ENCODE measurements at places on chromosomes 12 and 14.
A peak's percentile ranks its signal among the peaks of the same experiment; 100 is the strongest.

DNA sequence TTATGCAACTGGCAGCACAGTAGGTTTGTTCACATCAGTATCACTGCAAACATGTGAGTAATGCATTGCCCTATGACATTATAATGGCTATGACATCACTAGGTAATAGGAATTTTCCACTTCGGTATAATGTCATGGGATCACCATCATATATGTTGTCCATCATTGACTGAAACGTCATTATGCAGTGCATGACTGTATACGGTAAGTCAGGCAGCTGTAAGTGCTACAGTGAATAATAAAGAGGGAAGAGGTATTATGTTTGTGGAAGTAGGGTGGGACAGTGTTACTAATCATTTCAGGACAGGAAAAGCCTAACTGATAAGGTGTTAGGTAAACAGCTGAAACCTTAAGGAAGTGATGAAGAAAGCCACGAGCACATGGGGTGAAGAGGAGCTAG, 68.1 kb downstream of the ANO4 start:
- DNase-seq = no peak

DNA sequence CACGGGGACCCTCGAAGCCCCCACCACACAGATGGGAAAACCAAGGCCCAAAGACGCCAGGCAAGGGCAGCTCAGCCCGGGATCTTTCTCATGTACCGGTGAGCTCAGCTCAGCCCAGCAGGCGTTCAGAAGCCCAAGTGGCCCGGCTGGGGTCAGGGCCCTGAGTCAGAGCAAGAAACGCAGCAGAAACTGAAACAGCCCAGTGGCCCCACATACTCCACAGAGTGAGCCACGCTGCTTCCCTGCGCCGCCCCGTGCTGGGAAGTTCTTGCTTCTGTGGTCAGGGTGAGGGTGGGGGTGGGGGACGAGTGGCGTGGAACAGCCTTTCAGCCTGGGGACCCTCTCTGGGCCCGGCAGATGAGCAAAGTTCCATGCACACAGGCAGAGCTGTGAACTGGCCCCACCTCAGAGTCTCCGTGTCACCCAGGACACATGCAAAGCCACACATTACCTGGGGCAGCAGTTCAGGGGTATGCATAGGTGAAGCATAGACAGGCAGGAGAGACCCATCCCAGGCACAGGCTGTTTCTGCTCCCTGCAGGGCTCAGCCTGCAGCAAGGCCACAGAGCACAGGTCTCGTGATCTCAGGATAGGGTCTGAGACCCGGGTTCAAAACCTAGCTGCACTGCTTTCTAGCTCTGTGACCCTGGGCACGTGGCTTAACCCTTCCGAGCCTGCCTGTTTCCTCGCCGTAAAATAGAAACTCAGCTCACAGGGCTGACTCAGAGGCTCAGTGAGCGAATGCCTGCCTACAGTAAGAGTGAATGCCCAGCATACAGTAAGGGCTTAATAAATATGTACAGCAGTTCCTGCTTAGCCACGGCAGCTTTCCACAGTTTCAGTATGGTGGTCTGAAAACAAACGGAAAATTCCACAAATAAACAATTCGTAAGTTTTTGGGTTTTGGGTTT, 21.6 kb downstream of the NCOR2 start:
- DNase-seq = no peak

- no peak for DNase-seq
Observed at GRCh38 chr12:128567730-128568129, 256.0 kb downstream of the SLC15A4 start.

DNA sequence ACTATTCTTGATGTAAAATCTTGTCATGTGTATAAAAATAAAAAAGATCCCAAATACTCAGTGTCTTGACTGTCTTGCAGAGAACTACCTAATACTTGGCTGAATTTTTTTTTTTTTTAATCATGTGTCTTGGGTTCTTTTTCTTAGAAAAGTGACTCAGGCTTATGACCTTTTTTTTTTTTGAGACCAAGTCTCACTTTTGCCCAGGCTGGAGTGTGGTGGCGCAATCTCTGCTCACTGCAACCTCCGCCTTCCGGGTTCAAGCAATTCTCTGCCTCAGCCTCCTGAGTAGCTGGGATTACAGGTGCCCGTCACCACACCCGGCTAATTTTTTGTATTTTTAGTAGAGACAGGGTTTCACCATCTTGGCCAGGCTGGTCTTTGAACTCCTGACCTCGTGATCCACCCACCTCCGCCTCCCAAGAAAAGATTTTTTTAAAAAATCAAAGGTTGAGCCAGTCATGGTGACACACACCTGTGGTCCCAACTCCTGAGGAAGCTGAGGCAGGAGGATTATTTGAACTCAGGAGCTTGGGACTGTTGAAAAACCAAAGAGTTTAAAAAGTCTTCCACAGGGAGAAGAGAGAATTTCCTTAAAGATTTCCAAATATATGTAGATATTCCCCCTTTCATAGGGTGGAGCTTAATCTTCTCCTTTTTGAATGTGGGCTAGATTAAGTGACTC, 17.7 kb upstream of the TDG start:
- no peak for DNase-seq

DNA sequence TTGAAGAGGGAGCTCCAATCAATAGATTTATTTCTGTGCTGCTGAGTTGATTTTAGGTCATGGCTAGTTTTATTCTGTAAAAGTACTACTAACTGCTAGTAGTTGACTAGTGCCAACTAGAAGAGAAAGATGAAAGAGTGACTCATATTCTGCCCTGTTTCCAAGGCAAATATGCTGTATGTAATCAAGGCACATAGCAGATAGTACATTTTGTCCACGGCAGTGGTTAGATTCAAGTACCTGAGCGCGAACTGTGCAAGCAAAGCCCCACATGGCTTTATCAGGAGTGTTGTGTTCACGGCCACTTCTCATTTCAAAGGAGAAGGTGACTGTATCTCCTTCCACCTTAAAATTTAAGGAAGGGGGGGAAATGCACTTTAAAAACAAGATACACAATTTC, 126.8 kb downstream of the TRAFD1 start:
- no peak for DNase-seq

- DNase-seq = no peak
Observed at GRCh38 chr12:100234591-100235304, 32.1 kb downstream of the DEPDC4 start.

GRCh38 chr12:114657597-114657920, 26.4 kb downstream of the TBX3 start:
- no peak for DNase-seq

DNA sequence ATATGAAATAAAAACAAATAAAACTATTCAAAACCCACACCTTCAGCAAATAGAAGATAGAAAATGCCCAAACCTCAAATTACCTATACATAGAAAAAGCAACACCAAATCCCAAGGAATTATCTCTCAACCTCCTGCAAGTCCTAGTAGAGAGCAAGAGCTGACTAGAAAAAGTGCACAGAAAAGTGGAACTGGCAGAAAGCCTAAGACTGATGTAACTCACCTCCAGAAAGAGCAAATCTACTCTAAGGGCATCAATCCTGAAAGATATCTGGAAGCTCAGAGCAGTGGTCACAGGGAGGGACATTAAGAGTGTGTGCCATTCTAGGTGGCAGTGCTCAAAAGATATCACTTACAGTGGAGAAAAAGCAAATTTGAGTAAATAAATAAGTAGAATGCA, 62.1 kb upstream of the PLEKHG7 start:
- DNase-seq = no peak

GRCh38 chr14:54040846-54041245, 84.2 kb upstream of the BMP4 start:
- DNase-seq = no peak

DNA sequence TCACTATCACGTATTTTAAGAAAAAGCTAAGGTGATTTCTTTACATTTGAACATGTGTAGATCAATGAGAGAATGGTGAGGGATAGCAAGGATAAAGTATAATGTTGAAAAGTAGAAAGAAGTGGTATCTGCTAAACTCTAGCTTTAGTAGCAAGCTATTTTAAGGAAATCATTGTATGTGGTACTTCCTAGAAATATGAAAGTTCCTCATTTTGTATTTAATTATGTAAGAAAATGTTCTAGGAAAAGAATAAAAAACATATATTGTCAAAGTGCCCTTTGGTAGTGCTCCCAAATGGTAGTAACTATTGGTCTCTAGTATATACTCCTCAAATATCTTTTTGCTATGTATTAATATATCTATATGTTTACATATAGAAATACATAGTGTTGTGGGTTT, 35.7 kb downstream of the RAB21 start:
- no peak for DNase-seq

GRCh38 chr14:104706733-104707607, 17.1 kb upstream of the ADSS1 start:
- DNase-seq = no peak

- DNase-seq = no peak
Observed at GRCh38 chr12:1502379-1502720, 92.0 kb downstream of the FBXL14 start.

DNA sequence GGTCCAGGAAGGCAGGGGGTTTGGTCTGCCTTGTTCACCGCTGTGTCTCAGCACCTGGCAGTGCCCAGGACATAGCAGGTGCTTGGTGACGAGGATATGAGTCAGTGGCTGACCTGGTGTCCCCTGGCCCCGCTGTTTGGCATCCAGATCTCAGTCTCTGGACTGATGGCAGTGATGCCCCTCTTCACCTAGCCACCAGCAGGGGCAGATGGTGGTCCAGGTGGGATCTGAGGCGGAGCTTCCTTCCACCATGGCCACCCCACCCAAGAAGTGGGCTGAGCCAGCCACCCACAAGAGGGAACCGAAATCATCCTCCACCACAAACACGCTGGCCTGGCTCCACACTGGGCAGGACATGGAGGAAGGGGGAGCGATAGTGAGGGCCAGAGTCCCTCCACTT, 16.1 kb upstream of the SH2B3 start:
- DNase-seq = no peak

GRCh38 chr14:65745396-65746190, 333.1 kb downstream of the FUT8 start:
- DNase-seq = no peak

DNA sequence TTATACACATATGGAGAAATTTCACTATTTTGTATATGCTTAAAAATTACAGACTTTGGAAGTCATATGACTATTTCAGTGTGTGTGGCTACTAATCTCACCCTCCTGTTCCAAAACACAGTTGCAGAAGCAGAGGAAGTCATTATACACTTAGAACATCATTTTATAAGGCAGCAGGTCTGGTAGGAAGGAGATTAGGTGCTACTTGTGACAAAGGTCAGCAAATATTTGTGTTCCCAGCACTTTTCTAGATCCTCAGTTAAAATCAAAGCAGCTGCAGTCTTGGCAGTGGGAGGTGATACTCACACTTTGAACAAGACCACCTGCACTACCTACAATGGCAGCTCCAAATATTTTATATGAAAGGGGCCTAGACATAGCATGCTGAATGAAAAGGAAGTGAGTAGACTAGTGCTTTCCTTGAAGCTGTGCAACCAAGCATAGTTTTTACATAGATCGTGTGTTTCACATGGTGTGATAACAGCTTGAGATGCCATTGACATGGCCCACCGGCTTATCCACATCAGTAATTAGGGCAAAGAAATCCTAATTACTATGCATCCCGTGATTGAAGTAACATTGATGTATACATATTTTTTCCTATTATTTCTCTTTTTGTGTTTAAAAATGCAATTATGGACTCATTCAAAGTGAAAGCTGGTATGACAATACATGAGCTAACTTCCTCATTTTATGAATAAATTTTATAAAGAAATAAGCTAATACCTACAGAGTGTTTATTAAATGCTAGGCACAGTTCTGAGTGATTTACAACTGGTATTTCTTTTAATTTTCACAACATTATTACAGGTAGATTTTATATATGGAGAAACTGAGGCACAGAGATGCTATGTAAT, 5.3 kb downstream of the GYS2 start:
- DNase-seq = no peak

- DNase-seq = no peak
Observed at GRCh38 chr12:10453156-10453555, at the start of gene KLRC1. TSS of gene KLRC1 (minus strand) at chr12:10453377. CDS start at chr12:10451156, 2,221 bp downstream.

DNA sequence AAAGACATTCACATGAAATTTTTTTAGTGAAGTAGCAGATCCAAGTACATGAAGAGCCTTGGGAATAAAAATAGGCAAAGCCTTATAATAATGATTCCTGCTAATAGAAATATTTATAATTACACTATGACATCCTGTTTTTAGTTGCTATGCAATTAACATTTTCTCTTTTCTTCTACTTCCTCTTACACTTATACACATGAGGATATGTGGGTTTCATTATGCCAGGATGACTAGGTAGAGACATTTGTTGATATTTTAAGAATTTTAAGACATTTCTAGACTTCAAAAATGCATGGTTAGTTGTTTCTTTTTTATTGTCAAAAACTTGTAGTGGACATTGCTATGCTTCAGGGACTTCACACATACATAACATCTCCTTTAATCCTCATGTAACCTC, 326.8 kb downstream of the SYT1 start:
- no peak for DNase-seq

- no peak for DNase-seq
Observed at GRCh38 chr14:94337274-94337673, 14.1 kb upstream of the SERPINA6 start.

GRCh38 chr14:46137786-46138185, 513.8 kb downstream of the RPL10L start:
- no peak for DNase-seq

- no peak for DNase-seq
Observed at GRCh38 chr12:122437656-122438121, 15.2 kb upstream of the CLIP1 start.

- DNase-seq = no peak
Observed at GRCh38 chr12:78062786-78063185, 232.1 kb downstream of the NAV3 start.

DNA sequence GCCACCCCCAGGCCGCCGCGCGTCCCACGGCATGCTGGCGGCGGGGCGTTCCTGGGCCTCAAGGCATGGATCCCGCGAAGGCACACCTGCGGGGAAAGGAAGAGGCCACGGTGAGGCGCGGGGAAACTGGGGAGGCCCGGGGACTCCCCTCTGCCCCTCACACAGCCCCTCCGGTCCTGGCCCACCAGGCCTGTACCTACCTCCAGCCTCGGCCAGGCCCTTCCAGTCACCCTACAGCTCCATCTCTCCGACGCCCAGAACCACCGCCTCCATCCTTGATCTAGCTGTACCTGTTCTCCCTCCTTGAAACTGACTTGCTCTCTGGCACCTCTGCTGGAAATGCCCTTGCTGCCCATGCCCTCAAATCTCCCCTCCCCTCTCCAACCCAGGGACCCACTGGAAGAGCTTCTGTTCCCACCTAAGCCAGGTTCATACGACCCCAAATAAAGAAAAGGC, 1.7 kb downstream of the ANKRD9 start:
- no peak for DNase-seq

GRCh38 chr12:125124320-125124966, 59.2 kb downstream of the AACS start:
- DNase-seq = no peak

- peak; percentile 56 for DNase-seq
Observed at GRCh38 chr14:103724116-103724515, 8.5 kb downstream of the ZFYVE21 start.

DNA sequence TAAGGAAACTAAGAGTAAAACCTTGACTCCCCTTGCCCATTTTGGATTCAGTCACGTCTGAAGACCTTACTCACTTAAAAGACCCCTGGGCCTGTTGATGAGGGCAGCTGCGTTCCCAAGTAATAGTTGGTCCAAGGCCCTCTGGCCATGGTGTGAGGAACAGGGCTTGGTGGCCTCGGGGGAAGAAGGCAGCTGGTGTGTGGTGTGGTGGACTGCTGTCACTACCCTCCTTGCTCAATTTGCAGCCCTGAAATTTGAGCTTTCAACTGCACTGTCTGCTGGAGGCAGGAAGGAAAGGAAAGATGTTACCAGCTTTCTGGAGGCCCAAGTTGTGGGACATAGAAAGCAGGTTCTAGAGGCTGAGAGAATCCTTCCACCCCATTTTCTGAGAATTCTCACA, 128.2 kb downstream of the SLC38A6 start:
- no peak for DNase-seq
